ENCODE measurements at places on chromosomes 11 and 22.

DNA sequence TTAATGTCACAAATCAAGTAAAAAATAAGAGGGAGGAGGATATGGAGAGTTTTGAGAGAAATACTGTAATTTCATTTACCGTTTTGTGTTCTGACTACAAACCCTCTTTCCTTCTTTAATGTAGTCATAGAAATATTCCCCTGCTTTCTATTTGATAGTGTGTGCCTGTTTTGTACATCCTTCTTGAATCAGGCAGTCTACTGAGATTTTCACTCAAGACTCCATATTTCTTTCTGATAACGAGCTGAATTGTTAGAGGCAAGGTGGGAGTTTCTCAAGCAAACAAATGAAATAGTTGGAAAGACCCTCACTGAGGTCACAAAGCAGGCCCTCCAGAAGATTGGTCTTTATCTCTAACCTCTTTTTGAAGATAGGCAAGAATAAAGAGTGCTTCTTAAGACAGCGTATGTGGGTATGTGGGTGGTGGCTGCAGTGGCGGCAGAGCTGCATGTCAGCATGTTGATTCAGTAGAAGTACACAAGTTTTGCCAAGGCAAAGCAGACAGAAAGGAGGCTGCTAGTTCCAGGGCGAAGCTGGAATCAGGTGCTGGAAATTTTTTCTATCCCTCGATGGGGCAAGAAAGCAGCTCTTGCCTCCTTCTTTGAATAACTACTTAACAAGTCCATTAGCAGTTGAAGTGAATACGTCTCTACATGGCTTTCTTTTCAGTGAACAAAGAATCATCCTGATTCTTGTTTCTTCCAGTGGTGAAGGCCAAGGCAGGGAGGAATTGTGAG lies 164.2 kb downstream of the FAM76B start:
- DNase-seq = no peak

- no peak for DNase-seq
Observed at GRCh38 chr22:38471237-38471636, 3.3 kb downstream of the KDELR3 start.

DNA sequence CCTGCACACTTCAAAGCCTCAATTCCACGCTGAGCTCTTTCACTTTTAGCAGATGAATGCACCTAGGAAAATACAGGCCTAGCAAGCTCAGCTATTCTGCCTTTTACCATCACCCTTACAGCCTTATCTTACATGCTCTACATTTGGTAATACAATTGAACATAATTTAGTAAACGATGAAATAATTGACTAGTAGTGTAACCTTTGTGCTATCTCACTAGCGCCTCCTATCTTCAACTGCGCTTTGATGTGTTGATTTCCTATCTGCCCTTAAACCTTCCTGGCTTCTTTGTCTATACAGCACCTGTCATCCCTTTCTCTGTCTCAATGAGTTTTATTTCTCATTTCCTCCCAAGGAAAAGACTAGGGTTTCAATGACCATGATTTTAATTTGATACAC lies 149.7 kb downstream of the LRRC4C start:
- no peak for DNase-seq

GRCh38 chr22:47589271-47590250 lies 827.1 kb downstream of the TBC1D22A start:
- DNase-seq = no peak

- no peak for DNase-seq
Observed at GRCh38 chr11:100637706-100638105, 49.4 kb upstream of the ARHGAP42 start.

DNA sequence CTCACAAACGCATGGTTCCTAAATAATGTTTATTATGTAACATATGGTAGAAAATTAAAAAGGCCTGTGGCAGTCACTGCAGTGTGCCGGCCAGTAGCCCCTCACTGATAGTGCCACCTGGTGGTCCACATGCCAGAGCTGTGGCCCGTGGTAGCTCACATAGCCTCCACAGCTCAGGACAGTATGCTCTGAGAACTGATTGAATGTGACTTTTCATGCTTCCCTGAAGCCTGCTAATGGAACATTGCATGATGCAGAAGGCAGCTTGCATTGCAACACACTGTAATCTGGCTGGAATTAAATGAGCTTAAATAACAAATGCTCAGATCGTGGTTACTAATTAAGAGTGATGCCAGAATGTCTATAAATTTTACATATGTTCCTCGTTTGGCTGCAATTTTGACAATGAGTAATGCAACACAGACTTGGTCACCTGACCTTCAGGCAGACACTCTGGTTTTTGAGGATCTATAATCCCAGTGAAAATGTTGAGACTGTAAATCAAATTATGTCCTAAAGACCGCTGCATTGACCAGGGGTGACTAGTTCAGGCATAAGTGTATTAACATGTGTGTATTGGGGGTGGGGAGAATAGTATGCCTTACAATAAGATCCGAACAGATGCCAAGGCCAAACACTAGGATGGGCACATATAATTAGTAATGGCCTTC lies 566.4 kb downstream of the METTL15 start:
- DNase-seq = no peak

DNA sequence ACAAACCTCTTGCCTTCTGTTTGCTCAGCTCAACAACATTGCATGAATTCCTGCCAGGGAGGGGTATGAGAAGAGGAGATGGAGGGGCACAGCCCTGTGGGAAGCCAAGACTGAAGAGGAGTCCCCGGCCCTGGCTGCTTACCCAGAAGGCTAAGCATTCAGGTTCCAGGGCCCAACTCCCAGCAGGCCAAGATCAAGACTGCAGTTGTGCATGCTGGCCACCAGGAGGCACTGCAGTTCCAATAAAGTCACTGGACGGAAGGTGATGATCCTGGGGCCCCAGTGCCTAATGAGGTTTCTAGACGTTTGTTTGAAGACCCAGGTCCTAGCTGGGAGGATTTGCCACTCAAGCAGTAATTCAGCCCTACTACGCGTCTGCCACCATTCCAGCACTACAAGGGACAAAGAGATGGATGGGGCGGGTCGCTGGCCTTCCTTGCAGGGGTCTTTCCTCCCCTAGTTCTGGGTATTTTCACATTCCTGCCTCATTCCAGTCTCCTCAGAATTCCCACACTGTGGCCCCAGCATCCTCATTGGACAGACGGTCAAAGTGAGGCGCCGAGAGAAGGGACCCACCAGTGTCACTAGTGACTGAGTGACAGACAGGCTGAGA lies 23.6 kb downstream of the ALX4 start:
- no peak for DNase-seq
